Hypothalamus (tissue), 51 donors: ENCODE measurements at places on chromosomes 12 and 14.
A peak's percentile ranks its signal among the peaks of the same experiment; 100 is the strongest.

GRCh38 chr12:25784669-25785068, 173.8 kb upstream of the RASSF8 start:
- no peak for DNase-seq

DNA sequence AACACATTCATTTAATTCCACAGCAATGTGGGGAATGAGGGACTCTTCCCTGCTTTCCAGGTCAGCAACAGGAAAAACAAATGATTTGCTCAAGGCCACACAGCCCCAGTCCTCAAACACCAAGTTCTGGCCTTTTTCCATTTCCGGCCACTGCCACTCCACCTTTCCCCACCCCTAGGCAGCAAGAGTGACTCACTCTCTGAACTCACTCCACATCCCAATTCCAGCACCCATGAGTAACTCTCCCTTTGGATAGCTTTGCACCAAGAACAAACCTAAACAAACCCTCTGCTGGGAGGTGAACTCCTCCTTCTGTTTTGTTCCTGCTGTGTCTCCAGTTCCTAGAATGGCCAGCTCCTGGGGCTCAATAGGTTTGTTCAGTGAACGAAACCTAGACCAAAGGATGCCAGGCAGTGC, 30.4 kb upstream of the PLEKHG6 start:
- DNase-seq, result no peak

- no peak for DNase-seq
Observed at GRCh38 chr14:91258011-91258618, 13.6 kb upstream of the GPR68 start.

- no peak for DNase-seq
Observed at GRCh38 chr14:51004801-51005526, 60.7 kb upstream of the PYGL start.

- DNase-seq, result no peak
Observed at GRCh38 chr14:102554821-102555819, 37.3 kb upstream of the RCOR1 start.

- DNase-seq, result no peak
Observed at GRCh38 chr12:101650346-101651117, 46.9 kb upstream of the CHPT1 start.

- DNase-seq, result no peak
Observed at GRCh38 chr12:56375598-56376434, 13.2 kb upstream of the APOF start.

- DNase-seq, result no peak
Observed at GRCh38 chr14:34233619-34234018, 228.4 kb downstream of the SPTSSA start.

DNA sequence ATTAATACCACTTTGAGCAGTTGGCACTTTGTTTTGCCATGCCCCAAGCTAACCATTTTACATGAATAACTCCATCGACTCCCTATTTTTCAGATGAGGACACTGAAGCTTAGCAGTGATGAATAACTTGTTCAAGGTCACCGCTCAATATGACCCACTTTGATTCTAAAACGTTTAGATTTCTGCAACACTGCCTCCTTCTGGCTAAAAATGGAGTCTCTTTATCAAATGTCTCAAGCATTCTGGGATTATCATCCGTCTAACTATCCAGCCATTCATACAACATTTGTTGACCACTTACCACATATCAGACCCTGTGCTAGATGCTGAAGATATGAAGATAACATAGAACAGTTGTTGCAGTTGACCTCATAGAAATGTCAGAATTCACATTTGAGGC, 298.0 kb downstream of the PPFIA2 start:
- DNase-seq, result no peak

- no peak for DNase-seq
Observed at GRCh38 chr14:100142073-100143040, 17.1 kb downstream of the DEGS2 start.

DNA sequence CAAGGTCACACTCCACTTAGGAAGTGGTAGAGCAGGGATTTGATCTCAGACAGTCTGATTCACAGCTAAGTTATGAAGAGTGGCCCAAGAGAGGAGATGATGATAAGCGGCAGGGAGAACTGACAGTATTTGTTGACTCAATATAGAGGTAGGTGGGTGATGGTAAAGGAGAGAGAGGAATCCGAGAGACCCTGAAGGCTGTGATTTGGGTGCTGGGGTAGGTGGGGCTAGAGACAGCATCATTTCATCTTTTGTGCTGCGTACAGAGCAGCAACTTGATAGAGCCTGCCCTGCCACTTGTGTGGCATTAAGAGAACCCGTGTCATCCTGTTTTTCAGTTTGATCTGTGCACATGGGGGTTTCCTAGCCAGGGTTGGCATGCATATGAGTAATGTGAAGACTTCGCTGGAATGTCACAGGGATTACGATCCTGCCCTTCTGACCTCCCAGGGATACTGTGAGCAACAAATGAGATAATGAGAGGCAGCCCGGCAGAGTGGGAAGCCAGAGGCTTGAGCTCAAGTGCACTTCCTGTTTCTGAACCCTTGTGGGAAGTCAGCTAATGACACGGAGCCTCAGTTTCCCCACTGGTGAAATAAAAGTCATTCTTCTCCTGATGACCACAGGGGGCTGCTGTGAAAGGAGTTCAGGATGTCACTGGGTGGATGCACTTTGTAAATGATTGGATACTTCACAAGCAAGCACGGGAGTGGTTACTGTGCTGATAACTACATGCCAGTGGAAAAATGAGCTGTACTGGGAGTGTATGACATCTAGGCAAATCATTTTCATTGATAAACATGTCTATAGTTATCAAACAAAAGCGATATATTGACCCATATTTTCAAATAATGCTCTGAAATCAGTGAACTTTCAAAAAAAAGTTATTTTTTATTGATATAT, 59.5 kb upstream of the IGF1 start:
- DNase-seq, result no peak

GRCh38 chr12:50051101-50051806, 6.1 kb upstream of the ASIC1 start:
- no peak for DNase-seq

DNA sequence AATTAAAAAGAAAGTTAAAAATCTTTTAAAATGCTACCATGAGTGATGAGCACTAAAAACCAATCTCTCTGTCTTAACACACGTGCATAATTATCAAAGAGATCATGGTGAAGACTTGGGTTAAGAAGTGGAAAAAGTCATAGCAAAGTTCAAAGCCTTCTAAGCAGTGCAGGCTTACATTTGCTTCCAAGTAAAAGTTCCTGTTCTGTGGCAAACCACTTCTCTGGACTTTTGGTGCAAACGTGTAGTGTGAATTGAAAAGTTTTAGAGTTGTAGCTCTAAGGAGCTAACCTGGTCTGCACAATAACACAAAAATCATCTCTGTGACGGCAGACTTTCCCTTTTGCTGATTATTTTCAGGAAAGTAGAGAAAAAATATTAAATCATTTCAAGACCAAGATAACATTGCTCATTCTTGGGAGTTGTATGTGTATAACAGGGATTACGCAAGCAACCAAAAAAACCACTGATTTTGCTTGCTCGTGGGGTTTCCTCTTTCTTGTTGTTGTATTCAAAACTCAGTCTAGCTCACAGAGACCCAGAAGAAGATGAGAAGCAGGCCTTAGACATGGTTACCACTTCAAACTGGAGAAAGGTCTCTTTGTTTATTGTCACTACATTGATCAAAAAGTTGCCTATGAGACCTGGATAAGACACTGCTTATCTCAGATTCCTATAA, 2.3 kb upstream of the GLIPR1 start:
- peak; percentile 21 for DNase-seq

DNA sequence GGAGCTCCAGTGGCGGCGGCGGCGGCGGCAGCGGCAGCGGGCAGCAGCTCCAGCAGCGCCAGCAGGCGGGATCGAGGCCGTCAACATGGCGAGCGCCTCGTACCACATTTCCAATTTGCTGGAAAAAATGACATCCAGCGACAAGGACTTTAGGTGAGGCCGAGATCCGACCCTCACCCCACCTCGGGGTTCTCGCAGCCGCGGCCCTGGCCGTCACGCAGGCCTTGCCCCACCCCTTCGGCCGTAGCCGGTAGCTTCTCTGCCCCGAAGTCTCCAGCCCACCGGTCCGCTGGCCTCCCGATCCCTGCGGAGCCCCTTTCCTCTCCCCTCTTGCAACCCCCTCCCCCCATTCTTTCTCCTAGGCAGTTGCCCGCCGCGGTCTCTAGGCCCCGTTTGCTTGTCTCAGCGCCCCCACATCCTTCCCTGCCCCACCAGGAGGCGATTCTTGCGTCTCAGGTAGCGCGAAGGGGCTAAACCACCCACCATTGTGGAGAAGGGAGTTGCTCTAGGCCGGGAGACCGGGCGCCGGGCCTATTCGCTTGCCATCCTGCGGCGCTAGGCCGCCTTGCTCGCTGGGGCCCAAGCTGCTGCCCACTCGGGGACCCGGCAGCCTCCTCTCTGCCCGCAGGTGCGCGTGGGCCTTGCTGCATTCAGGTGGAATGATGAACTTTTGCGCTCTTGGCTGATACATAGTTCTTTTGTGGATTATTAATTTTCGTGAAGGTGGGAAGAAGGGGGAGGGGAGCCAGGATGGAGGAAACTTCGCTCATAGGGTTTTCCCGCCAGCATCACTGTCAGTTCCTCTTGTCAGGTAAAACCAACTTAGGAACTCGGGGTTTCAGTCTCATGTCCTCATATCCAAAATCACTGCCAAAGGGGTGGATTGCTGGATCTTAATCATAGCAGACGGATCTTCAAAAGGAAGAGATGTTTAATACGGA, 745 bp downstream of the CAND1 start:
- DNase-seq, result peak; percentile 70

DNA sequence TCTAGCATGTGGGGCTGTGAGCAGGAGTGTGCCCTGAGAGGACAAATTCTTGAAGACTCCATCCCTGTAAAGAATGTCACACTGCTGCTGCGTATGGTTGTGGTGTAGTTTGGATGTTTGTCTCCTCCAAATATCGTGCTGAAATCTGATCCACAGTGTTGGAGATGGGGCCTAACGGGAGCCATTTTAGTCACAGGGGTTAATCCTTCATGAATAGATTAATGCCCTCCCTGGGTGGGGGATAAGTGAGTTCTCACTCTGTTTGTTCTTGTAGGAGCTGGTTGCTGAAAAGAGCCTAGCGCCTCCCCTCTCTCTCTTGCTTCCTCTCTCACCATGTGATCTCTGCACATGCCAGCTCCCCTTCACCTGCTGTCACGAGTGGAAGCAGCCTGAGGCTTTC, 94.5 kb upstream of the VASH1 start:
- no peak for DNase-seq

DNA sequence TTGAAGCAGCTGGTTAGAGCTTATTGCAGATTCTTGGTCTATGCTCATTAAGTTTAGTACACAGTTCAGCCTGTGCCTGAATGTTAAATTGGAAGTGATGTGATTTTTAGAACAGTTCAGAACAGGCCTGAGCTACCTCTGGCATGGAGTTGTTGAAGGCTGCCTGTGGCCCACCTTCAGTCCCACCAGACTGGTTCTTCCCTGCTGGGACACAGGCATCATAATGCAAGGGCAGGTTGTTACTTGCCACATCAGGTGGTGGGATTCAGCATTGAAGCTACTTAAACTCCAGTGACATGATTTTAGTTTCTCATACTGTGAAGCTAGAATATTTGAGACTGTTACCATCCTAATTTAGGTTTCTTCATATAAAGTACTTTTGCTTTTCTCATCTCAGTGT, 49.4 kb downstream of the PROX2 start:
- DNase-seq, result no peak

- no peak for DNase-seq
Observed at GRCh38 chr14:99349721-99350495, 77.9 kb upstream of the BCL11B start.

- no peak for DNase-seq
Observed at GRCh38 chr14:104580961-104581360, 1.4 kb downstream of the C14orf180 start.

- DNase-seq, result no peak
Observed at GRCh38 chr14:49051328-49052060, 534.7 kb downstream of the RPS29 start.

- DNase-seq, result no peak
Observed at GRCh38 chr12:86711731-86712130, 455.5 kb upstream of the MGAT4C start.
